Right ventricle myocardium inferior (tissue), 1 donor: ENCODE measurements at places on chromosomes 1 and 21.
A peak's percentile ranks its signal among the peaks of the same experiment; 100 is the strongest.

DNA sequence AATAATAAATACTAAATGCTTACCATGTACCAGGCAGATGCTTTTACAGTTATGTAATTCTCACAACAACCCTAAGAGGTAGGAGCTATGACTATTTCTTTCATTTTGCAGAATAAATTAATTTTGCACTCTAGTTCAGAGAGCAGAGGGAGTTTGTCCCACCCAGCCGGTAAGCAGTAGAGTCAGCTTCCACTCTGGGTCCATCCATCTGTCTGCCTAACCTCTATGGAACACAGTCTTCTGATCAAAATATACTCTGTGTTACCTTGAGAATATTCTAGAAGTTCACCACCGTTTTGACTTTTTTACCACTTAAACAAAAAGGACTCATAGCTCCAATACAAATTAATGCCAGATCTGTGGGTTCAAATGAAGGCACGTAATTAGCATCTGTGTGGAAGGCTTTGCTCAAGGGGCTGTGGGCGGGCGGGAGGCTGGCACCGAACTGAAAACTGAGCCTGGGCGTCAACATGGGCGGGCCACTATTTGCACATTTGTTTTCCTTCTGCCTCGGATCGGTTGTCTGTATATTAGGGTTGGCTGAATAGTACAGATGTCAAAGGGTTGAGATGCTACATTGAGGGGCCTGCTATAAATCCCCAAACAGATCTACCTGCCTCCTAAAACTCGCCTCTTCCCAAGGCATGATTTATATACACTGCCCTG is 33.1 kb upstream of the LMO4 start:
- DNase-seq: no peak

DNA sequence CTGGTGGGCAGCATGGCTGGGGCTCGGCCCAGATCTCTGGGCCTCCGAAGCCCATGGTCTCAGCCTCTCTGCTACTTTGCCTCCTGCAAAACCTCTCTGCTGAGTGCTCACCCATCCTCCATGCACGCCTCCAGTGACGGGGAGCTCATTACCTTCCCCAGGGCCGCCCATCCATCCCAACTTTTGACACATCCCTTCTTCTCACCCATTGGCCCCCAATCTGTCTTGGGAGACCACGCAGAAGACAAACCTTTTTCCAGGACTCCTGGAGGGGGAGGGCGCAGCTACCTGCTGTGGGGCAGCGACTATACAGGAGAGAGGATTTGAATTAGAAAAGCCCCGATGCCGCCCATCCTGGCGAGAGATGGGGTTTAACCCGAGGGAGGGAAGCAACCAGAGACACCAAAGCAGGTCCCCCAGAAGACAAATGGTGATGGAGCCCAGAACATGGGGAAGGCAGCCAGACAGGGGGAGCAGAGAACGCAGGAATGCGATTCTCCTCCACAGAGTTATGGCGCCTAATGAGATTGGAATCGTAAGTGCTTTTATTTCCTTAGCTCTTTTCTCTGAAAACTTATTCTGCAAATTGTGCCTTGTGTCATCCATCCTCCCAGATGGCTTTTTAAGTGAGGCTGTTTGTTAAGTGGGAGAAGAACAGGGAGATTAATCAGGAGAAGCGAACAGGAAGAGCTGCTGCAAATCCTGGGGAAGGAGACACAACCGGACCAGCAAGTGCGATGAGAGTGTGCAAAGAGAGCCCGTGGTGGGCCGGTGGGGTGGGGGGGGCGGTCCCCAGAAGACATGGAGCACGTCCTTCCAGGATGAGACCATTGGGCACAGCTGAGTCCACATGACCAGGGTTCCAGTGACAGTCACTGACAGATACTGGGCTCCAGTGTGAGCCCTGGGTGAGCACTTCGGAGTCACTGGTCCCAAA is 623.5 kb downstream of the MATN1 start:
- no peak for DNase-seq

DNA sequence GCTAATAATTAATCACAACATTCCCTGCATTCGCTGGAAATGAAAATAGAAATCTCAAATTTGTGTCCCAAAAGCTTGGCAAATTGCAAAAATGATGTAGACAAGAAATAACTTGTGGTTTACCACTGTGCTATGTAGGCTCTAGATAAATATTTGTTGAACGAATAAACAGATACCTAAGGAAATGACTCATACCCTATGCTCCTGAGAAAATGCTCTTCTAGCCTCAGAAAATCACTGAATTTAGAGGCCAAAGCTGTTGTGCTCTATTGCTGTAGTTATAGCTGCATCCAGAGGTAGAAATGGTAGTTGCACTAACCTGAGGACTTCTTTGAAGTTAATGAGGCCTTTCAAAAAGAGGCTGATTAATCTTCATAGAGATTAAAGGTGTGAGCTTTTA is 142.0 kb upstream of the ZNHIT6 start:
- DNase-seq: no peak

GRCh38 chr21:45451091-45451740 is 46.3 kb downstream of the COL18A1 start:
- peak; percentile 62 for DNase-seq
